ENCODE measurements at places on chromosomes 6 and 20.

DNA sequence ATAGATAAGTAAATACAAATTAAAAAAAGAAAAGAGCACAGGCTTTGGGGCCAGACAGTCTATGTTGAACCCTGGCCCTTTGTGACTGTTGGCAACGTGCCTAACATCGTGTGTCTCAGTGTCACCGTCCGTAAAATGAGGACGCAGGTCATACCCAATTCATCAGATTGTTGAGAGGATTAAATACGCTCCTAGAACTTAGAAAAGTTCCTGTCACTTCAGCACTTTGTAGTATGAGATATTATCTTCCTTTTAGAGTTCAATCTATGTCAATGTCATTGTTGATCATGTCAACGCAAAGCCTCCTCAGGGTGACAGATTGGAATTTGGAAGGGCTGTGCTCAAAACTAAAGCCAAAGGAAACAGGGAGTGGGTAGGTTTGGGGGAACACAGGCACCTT lies 21.7 kb downstream of the SERPINB1 start:
- no peak for DNase-seq

- DNase-seq = peak; percentile 38
Measured at GRCh38 chr6:15464211-15464725, 198.6 kb downstream of the DTNBP1 start.

- no peak for DNase-seq
Measured at GRCh38 chr20:61804752-61805295, 260.9 kb downstream of the TAF4 start.

DNA sequence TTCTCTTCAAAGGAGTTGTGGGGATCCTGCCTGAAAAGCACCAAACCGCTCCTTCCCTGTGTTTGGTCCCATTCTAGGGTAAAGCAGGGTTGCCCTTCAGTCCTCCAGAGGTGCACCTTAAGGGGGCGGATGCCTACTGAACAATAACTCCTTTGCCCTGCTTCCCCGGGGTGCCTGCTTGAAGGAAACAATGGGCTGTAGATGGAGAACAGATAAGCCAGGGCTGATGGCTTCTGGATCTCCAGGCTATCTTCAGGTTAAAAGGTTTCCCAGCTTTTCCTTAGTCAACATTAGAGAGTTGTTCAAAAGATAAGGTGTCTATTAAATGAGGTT lies 5.4 kb upstream of the PRDM1 start:
- DNase-seq = no peak

DNA sequence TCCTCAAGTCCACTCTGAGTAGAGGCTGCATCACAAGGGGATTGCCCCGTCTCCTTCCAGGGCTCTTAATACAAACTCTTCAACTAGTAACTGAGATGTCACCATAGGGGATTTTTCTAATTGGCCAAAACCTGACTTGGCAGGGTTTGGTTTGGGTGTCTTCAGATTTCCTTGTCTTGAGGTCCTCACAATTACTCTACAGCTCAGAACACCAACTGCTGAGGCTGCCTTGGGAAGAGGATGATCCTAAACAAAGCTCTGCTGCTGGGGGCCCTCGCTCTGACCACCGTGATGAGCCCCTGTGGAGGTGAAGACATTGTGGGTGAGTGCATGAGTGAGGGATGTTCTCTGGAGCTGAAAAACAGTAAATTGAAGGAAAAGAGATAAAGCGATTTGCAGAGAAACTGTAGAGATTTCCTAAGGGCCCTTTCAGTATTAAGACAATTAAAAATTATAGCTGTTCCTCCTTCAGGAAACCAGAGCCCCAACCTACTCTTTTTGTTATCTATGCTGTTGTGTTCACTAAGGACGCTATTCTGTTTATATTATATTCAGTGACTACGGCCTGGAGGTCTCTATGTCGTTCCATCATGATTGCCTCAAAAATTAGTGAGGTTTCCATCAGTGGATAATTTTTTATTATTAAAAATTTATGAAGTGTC lies at the start of gene HLA-DQA1:
Gene HLA-DQA1, plus strand, starts transcription at position 188 of the 662 bp plus-strand sequence. Its CDS starts 53 bp downstream, at position 241.
- DNase-seq = no peak

Data from activated T-helper 1 cell treated with anti-CD3 and anti-CD28 coated beads, Interleukin-12 subunit alpha, Interleukin-12 subunit beta, Interleukin-2, Interleukin-4 antibody, amounts not matched to agents 30 ng/mL and 10 ng/mL and 1 ng/mL, durations not matched to agents 14 hours and 24 hours and 36 hours (primary cell).